Right lung (tissue), 10 donors: ENCODE measurements at places on chromosomes 1 and 21. TPM values are rescaled to one million over a fixed set of nuclear protein-coding genes. Genes with fewer than 3 reads are reported as not detected.
A peak's percentile ranks its signal among the peaks of the same experiment; 100 is the strongest.

The GNG12 gene
- polyA plus RNA-seq: 75.1 TPM

The AMY1A gene
- polyA plus RNA-seq: 2.1 TPM

The ARTN gene
- polyA plus RNA-seq: 2.8 TPM

The C8A gene
- not detected for polyA plus RNA-seq

The PTPRU gene
- polyA plus RNA-seq: 12.9 TPM

GRCh38 chr1:193709607-193710006 lies 523.2 kb upstream of the B3GALT2 start:
- no peak for DNase-seq

GRCh38 chr21:45921917-45922316 lies 59.7 kb upstream of the COL6A1 start:
- no peak for DNase-seq

DNA sequence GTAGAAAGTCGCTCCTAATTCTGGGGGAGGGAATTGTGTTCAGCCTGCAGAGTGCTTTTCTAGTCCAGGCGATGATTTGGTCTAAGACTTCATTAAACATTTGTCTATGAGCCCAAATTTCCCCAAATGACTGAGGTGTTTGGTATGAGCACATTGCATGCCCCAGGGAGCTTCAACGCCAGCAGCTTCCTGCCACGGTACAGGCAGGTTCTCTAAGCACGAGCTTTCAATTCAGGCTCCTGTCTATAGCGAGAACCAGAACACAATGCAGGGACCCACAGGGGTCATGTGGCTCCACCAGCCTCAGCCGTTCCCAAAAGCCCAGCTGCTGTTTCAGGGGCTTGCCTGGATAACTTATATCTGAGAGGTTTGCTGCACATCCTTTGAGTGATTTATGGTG lies 34.1 kb upstream of the H6PD start:
- no peak for DNase-seq

DNA sequence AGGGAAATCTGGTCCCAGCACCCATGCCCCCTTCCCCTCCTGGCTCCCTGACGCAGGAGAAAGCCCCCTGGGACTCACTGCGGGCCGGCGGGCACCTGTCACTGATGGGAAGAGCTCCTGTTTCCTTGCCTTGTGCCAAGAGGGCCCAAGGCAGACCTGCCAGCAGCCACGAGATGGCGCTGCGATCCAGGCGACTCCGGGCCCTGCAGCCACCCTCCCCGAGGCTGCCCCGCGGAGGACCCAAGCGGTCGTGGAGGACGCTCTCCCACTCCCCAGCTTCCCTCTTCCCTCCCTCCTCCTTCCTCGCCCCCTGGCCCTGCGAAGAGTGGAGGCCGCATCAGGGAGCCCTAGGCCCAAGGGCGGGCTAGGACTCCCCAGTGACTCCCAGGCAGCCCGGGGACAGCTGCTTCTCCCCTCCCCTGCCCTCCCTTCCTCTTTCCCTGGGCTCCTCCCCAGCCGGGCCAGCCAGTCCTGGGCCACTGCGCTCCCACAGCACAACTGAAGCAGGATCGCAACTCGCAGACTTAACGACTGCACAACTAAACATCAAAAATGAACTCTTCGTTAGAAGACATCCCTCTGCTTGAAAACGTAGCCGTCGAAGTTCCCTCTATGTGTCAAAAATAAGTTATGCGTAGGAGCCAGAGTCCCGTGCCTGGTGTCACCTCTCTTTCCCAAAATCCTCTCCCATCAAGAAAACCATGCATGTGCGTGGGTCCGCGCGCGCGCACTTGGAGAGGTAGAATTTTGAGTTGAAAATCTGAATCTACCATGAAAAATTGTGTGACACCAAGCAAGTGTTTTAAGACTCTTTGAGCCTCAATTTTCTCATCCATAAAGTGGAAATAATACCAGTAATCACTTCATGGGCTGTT lies 34.2 kb downstream of the BATF3 start:
- peak; percentile 83 for DNase-seq

DNA sequence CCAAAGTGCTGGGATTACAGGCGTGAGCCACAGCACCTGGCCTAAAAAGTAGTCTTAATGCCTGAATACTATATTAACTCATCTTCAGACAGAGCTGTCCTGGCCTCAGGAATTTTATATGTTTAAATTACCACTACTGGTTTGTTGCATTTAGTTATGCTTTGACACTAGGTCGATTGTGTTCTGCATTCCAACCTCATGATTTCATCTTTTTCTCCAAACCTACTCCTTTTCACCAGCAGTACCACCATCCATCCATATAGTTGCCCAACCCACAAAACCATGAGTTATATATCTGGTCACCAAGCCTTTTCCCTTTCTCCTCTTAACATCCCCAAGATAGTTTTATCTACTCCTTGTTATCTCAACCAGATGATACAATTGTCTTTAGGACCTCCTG lies 22.6 kb downstream of the FMO5 start:
- DNase-seq: no peak

GRCh38 chr1:243944429-243945160 lies 94.6 kb upstream of the AKT3 start:
- no peak for DNase-seq

DNA sequence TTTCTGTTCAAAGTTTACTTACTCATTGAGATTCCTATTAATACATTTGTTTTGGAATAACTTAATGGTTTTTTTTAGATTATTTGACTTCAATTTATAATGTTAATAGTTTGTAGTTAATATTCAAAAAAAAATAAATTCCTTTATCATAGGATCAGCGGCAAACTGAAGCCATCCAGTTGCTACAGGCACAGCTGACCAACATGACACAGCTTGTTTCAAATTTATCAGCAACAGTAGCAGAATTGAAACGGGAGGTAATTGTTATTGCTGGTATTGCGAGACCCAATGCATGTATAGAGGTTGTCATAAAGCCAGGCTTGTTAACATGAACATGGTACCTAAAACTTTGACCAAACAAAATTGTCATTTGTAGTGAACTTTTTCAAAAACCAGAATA lies 59.0 kb upstream of the FASLG start:
- DNase-seq: no peak

GRCh38 chr1:154609398-154610380 lies 1.7 kb upstream of the ADAR start:
- DNase-seq: no peak

DNA sequence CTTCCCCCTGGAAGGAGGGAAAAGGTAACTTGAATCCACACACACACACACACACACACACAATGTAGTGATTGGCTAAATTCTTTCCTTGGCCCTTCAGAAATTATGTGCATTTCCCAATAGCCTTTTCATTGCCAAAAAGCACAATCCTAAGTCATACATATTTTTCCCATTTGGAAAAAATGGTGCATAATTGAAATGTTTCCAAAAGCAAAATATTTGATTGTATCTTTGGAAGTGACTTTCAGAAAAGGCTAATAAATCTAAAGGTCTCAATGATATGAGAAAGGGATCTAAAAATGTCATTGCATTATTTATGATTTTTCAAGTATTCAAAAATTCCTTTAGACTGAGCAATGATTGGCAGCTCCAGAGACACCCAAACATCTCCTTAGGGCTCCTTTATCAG lies 43.5 kb upstream of the NEK7 start:
- DNase-seq: no peak

DNA sequence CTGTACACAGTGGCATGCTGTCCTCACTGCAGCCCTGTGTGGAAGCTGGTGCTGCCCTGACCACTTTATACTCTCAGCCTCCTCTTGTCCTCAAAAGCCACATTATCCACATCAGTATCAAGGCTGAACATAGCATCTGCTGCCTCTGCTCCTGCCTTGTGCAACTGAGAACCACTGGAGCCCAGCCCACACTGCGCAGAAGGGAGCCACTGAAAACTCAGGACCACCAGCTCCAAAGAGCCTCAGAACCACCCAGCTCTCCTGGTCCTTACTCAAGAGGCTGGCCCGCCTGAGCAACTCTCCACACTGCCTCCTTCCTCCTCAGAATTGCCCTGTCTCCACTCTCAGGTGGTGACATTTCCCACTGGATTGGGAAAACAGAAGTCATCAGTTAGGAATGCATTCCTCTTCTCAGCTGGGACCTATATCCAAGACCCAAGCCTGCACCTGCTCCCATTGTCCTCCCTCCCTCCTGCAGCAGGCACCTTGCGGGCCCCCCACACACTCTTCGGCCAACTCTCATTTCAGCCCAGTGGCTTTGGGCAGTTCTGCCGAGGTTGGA lies 7.0 kb upstream of the KISS1 start:
- DNase-seq: no peak

DNA sequence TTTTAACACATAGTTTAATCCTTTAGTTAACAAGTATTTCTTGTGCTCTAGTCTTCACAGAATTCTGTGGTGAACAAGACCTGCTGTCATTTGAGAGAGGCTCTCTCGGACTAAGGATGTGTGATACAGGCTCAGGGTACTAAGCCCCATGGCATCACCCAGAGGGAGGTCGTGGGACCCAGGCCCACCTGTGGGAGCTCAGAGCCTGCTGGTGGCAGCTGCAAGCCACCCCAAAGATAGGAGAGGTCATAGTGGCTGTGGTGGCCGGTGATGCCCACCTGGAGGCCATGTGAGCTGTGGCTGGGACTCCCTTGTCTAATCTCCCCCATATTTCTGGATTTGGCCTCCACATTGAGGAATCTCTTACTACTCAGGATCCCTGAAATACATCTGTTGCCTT lies 22.0 kb downstream of the NENF start:
- DNase-seq: no peak

DNA sequence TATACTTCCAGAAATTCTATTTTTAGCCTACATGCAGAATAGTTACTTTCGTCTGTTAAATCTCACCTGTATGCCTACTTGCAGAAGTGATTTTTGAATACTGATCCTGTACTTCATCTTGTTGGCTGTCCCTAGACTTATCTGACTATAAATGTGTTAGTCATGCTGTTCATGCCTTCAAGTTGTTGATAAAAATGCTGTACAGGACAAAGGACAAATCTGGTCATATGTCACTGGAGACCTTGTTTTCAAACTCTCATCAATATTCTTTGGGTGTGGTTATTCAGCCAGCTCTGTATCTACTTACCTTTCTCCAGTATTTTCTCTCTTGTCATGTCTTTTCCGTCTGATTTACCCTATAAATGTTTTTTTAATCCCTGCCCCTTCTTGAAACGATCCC lies 132.9 kb downstream of the RNF220 start:
- no peak for DNase-seq

DNA sequence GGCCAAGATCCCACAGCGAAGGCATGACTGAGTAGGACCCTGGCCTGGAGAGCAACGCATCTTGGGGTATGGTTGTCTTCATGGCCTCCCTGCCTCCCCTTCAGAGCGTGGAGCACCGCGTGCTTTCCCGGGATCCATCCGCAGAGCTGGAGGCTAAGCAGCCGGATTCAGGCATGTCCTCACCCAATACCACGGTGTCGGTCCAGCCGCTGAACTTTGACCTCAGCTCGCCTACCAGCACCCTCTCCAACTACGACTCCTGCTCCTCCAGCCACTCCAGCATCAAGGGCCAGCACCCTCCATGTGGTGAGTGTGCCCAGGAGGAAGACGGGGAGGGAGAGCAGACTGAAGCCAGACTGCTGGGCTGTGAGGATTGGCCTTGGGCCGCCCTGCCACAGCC lies 19.8 kb downstream of the ESPN start:
- DNase-seq: no peak

DNA sequence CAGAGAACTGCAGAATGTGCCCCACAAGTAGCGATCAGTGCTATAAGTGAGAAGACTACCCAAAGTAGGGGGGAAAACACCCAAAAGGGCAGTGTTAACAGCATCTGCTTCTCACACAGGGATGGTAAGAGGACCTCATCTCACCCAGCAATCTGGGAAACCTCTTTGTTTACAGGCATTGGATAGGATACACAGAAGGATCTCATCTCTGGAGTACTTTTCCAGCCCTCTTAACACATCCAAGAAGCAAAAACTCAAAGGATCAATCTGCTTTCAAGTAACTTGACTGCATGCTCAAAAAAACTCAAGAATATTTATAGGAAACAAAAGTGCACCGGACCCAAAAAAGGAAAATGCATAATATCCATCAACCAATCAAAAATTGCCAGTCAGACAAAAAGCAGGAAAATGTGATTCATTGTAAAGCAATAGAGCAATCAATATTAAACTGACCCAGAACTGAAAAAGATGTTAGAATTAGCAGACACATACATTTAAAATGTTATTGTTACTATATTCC lies 311.0 kb upstream of the CXADR start:
- DNase-seq: no peak

DNA sequence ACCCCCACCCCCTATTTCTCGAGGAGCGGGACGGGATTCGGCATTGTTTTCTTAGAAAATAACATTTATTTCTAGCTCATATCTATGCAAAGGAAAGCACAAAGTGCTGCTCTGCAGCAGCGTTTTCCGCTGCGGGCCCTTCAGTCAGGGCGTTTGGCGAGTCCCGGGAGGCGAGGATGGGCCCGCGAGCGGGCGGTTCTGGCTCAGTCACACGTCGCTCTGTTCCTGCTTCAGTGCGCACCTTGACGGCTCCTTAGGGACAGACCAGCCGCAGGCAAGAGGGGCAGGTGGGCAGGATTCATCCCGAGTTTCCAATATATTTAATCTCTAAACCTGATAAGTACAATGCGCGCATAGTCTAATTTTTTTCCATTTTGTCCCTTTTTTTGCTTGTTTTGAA lies 5.7 kb downstream of the DMRTA2 start:
- no peak for DNase-seq

DNA sequence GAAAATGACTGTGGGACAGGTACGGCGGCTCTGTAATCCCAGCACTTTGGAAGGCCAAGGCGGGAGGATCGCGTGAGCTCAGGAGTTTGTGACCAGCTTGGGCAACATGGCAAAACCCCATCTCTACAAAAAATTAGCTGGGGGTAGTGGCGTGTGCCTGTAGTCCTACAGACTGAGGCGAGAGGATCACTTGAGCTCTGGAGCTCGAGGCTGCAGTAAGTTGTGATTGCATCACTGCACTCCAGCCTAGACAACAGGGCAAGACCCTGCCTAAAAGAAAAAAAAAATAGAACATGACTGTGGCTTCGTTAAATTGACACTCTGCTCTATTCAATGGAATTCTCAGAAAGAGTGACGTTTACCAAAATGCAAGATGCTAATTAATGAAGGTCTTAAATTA lies 3.9 kb upstream of the DBT start:
- DNase-seq: no peak

GRCh38 chr1:45122724-45123123 lies 83.7 kb downstream of the ZSWIM5 start:
- no peak for DNase-seq

DNA sequence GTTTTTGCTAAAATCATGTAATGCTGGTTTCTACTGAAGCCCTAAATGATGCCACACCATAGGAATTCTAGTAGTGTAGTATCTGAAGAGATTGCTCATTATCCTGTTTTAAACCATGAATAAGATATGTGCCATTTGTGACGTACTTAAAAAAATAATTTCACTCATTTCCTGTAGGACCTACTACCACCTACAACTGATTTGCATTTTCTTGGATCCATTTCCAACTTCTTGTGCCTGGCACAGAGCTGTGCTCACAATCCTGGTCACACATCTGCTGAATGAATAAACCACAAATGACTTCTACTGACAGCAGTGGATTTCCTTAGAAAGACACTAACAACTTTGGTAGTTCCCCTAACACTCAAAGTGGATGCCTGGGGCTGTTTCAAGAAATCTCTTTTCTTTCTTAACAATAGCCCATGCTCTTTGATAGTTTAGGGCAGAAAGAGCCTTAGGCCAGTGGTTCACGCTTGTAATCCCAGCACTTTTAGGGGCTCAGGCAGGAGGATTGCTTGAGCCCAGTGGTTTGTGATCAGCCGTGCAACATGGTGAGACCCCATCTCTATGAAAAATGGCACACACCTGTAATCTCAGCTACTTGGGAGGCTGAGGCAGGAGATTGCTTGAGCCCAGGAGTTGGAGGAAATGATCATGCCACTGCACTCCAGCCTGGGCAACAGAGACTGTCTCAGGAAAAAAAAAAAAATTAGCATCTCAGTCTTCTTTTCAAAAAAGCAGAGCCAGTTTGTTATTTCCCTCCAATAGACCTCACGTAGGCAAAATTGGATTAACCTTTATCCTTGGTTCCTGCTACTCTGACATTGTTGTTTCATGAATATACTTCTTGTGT lies 13.0 kb upstream of the BATF3 start:
- no peak for DNase-seq
